Large intestine (tissue), 12 donors: ENCODE measurements at places on chromosomes 12 and 14. TPM values are rescaled to one million over a fixed set of nuclear protein-coding genes. Genes with fewer than 3 reads are reported as not detected.

SMARCC2 gene
- 70.7 TPM for polyA plus RNA-seq

RPL10L gene
- 0.70 TPM for polyA plus RNA-seq

KRT79 gene
- not detected for polyA plus RNA-seq

TAS2R19 gene
- polyA plus RNA-seq: 0.87 TPM

ABCB9 gene
- 5.2 TPM for polyA plus RNA-seq

TAS2R42 gene
- 0.06 TPM for polyA plus RNA-seq

POTEG gene
- polyA plus RNA-seq: not detected

SENP1 gene
- polyA plus RNA-seq: 11.9 TPM

NR2C1 gene
- 44.4 TPM for polyA plus RNA-seq

SERPINA1 gene
- 1,712 TPM for polyA plus RNA-seq

PTGER2 gene
- 4.6 TPM for polyA plus RNA-seq

IL26 gene
- 0.10 TPM for polyA plus RNA-seq

PKP2 gene
- polyA plus RNA-seq: 37.1 TPM

LRR1 gene
- polyA plus RNA-seq: 13.4 TPM

METTL3 gene
- 57.9 TPM for polyA plus RNA-seq

FAM90A1 gene
- polyA plus RNA-seq: 0.91 TPM

LRCOL1 gene
- polyA plus RNA-seq: 0.40 TPM

TSHR gene
- 0.16 TPM for polyA plus RNA-seq

RNASE11 gene
- polyA plus RNA-seq: not detected

HOXC9 gene
- 0.51 TPM for polyA plus RNA-seq

GSG1 gene
- 1.6 TPM for polyA plus RNA-seq

ARMH4 gene
- polyA plus RNA-seq: 3.8 TPM

HOXC12 gene
- not detected for polyA plus RNA-seq

ERGIC2 gene
- polyA plus RNA-seq: 57.7 TPM

CDKN1B gene
- 85.9 TPM for polyA plus RNA-seq

STYK1 gene
- 0.94 TPM for polyA plus RNA-seq

PROX2 gene
- polyA plus RNA-seq: 1.5 TPM

PLEKHD1 gene
- 0.03 TPM for polyA plus RNA-seq

PSME2 gene
- 243 TPM for polyA plus RNA-seq

DBX2 gene
- 0.01 TPM for polyA plus RNA-seq

NKX2-1 gene
- polyA plus RNA-seq: not detected

LALBA gene
- not detected for polyA plus RNA-seq

PAX9 gene
- polyA plus RNA-seq: 0.06 TPM

AKAP5 gene
- 3.4 TPM for polyA plus RNA-seq

KRT6A gene
- 0.01 TPM for polyA plus RNA-seq

CLEC6A gene
- polyA plus RNA-seq: not detected

FGD6 gene
- 12.3 TPM for polyA plus RNA-seq

GLIPR1L2 gene
- 1.3 TPM for polyA plus RNA-seq

NDRG2 gene
- 76.5 TPM for polyA plus RNA-seq

USP44 gene
- 0.93 TPM for polyA plus RNA-seq

NYNRIN gene
- 54.4 TPM for polyA plus RNA-seq

GLIPR1L1 gene
- 0.27 TPM for polyA plus RNA-seq

EML5 gene
- 6.2 TPM for polyA plus RNA-seq

GAS2L3 gene
- polyA plus RNA-seq: 34.0 TPM

HHIPL1 gene
- polyA plus RNA-seq: 0.94 TPM

KLHL33 gene
- 0.64 TPM for polyA plus RNA-seq

AREL1 gene
- polyA plus RNA-seq: 23.5 TPM

ZNF641 gene
- polyA plus RNA-seq: 23.0 TPM

BCL7A gene
- polyA plus RNA-seq: 11.5 TPM

OVCH1 gene
- polyA plus RNA-seq: 0.28 TPM

ADAMTS20 gene
- 0.49 TPM for polyA plus RNA-seq
